ENCODE measurements at places on chromosomes 16 and 17.

DNA sequence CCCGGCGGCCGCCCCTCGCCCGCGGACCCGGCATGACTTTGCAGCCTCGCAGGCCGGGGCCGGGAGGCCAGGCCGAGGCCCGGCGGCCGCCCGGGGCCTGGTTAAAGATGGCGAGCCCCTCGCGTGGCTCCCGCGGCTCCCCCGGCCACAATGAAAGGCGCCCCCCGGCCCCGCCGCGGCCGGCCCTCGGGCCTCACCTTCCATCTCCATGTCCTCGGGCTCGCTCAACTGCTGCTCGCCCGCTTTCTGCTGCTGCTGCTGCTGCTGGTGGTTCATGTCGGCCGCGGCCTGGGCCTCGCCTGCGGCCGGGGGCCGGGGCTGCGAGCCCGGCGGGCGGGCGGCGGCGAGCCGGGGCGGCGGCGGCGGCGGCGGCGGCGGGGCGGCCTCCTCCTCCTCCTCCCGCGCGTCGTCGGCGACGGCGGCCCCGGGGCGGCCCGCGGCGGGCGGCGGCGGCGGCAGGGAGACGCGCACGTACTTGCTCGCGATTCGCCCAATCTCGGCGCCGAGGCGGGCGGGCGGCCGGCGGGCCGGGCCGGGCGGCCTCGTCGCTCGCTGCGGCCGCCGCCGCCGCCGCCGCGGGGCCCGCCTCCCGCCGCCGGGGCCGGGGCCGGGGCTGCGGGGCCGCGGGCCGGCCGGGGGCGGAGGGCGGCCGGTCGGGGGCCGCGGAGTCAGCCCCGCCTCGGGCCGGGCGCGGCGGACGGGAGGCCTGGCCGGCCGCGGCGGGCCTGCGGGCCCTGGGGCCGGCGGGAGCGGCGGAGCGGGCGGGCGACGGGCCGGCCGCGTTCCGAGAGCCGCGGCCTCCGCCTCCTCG is 491 bp downstream of the USP7 start:
- peak; percentile 10 for DNase-seq

DNA sequence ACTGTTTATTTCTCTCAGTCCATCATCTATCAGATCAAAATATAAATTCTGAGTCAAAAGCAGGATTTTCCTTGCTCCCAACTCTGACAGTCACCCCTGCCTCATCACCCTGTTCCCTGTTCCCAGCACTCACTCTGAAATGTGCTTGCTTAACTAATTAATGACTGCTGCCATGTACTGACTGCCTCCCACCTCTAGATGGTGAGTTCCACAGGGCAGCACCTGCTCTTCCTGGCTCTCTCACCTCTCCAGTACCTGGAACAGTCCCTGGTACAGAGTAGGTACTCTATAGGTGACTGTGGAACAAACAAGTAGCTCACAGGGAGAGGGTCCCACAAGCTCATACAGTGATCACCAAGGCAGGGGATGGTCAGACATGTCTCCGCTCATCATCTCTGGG is 114.3 kb upstream of the C16orf82 start:
- DNase-seq, result no peak

- DNase-seq, result no peak
These were observed 54.6 kb downstream of the EPN2 start for GRCh38 chr17:19291646-19292376.

DNA sequence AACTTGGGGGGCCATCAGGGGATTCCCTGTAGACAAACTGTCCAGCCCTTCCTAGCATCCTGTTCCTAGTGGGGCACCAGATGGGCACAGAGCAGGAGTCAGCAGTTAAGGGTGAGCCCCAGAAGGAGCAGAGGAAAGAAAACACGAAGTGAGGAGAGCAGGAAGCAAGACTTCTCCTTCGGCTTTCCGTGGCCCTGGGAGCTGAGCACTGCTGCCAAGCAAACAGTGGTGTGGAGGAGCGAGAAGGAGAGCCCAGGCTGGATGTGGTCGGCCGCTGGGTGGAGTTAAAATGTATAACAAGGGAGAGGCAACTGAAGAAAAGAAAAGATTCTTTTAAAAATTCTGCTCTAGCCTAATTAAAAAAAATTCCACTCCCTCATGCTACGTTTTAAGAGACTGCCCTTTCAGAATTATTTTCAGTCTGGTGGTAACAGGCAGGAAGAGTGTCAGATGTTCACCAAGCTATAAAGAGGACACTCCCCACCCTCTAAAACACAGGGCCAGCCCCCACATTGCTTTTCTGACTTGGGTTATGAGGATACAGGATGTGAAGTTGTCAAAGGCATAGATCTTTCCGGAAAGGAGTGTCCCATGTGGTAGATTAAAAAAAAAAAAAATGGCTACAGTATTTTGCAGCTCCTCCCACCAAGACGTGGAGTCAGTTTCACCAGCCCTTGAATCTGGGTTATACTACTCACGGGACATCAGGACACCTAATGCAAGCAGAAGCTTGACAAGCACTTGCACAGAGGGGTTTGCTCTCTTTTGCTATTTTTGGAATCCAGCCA is 74.9 kb upstream of the ZFHX3 start:
- DNase-seq, result no peak

GRCh38 chr17:49922095-49922494 is 46.9 kb upstream of the DLX4 start:
- DNase-seq, result no peak

DNA sequence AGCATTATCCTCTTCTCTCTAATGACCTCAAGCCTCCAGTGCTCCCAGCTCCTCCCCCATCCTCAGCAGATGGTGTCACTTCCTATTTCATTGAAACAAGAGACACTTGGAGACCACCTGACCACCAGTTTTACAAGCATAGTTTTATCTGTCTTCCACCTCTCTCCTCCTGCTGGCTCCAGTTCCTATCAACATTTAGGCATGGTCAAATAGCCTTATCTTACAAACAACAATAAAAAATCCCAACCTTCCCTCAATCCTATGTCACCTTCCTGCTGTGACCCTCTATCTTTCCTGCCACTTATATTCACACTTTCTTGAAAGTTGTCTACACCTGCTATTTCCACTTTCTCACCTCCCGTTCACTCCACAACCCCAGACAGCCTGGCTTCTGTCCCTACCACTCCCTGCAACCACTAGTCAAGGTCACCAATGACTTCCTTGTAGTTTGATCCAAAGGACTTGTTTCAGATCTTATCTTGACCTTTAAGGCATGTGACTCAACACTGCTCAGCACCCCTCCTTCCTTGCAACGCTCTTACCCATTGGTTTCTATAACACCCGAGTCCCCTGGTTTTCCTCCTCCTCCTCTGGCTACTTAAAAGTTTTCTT is 4.3 kb upstream of the NTN1 start:
- DNase-seq, result no peak

DNA sequence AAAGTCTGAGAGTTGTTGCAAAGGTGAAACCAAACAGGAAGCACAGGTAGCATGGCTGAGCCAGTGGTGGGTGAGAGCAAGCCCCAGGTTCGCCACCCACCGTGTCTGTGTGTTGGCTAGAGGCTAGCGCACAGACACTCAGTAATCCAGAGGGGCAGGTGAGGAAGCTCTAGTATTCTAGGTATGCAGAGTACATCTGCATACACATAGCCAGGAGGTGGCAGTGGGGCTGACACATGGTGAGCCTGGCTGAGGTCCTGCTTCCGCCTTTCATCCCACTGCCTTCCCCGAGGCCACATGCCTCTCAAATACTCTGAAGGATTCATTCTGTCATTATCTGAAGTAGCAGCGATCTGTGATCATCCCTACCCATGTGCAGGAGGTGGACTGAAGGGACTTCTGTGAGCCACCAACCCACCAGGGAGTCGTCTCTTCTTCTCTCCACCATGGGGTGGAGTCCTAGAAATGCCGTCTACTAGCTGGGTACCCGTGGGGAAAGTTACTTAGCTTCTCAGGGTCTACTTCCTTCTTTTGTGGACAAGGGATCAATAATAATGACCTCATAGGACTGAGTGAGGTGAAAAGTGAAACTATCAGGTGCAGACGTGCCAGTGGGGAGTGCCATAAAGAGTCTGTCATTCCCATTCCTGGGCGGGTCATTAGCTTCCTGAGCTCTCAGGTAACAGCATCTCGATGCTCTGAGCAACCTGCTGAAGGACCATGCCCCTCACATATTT is 36.0 kb upstream of the ICAM2 start:
- no peak for DNase-seq

- DNase-seq, result no peak
These were observed 4.7 kb downstream of the CORO7 start for GRCh38 chr16:4411684-4412083.

GRCh38 chr17:74776990-74777389 is 845 bp upstream of the NAT9 start:
- DNase-seq, result no peak

DNA sequence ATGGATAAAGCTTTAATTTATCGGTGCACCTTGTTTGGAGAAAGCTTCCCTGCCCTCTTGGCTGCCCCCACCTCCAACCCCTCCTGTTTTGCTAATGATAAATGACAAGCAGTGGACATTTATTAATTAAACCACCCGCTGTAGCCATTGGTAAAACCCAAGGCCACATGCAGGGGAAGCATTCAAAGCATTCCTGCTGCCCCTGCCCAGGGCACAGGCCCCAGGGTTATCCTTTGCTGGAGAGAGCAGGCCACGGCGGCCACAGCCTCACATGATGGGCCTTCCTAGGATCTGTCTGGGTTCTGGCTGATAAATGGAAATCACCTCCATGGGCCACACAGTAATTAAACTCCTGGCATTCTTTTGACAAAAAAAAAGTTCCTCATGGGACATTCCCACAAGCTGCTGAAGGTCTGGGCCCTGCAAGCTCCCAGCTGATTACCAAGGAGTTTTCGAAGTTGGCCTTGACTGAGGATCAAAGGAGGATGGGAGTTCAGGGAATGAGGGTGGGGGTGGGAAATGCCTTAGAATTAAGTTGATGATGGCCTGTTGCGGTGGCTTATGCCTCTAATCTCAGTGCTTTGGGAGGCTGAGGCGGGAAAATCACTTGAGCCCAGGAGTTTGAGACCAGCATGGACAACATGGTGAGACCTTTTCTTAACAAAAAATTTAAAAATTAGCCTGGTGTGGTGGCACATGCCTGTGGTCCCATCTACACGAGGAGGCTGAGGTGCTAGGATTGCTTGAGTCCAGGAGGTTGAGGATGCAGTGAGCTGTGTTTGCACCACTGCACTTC is 35.5 kb downstream of the SOST start:
- no peak for DNase-seq

DNA sequence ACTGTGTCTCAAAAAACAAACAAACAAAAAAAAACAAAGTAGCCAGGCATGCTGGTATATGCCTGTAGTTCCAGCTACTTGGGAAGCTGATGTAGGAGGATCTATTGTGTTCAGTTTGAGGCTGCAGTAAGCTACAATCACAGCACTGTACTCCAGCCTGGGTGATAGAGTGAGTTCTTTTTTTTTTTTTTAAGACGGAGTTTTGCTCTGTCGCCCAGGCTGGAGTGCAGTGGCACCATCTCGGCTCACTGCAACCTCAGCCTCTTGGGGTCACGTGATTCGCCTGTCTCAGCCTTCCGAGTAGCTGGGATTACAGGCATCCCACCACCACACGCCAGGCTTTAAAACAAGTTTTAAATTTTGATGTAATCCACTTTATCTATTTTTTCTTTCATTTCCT is 80.2 kb upstream of the STAC2 start:
- no peak for DNase-seq

- no peak for DNase-seq
These were observed 41.2 kb upstream of the HAS3 start for GRCh38 chr16:69064124-69064763.

Measured in activated naive CD4-positive, alpha-beta T cell (primary cell).